ENCODE measurements at places on chromosomes 6 and 20.

GRCh38 chr6:135212020-135212806 lies 31.1 kb downstream of the MYB start:
- peak; percentile 65 for DNase-seq

GRCh38 chr20:61760321-61760720 lies 305.4 kb downstream of the TAF4 start:
- no peak for DNase-seq

DNA sequence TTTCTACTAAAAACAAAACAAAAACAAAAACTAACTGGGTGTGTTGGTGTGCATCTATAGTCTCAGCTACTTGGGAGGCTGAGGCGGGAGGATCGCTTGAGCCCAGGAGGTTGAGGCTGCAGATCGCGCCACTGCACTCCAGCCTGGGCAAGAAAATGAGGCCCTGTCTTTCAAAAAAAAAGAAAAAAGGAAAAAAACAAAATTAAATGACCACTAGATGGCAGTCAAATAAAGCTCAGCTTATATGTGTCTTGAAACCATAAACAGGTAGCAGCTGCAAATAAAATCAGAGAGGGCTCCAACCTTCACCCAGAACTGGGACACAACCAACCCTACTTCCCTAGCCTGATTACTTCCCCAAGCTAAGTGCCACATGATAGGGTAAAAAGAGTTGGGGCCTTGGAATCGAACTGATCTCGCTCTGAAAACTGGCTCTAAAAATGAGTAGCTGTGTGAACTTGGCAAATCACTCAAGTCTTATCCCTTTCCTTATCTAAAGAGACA lies 67.1 kb upstream of the ADGRF4 start:
- peak; percentile 67 for DNase-seq

GRCh38 chr20:10521068-10521831 lies 86.1 kb downstream of the SLX4IP start:
- peak; percentile 92 for DNase-seq

GRCh38 chr20:40970218-40970617 lies 58.4 kb upstream of the TOP1 start:
- DNase-seq = no peak

GRCh38 chr6:21123507-21124436 lies 469.8 kb upstream of the SOX4 start:
- DNase-seq = no peak

All from mesenchymal stem cell (in vitro differentiated cells and primary cell).